ENCODE measurements at places on chromosomes 13 and 19.

- no peak for DNase-seq
These were observed 370.3 kb upstream of the ATXN8OS start for GRCh38 chr13:69737129-69737935.

- DNase-seq = no peak
These were observed 614.6 kb upstream of the SPRY2 start for GRCh38 chr13:80955501-80955900.

- no peak for DNase-seq
These were observed 34.4 kb upstream of the ZNF562 start for GRCh38 chr19:9709305-9709704.

- DNase-seq = no peak
These were observed 27.4 kb downstream of the CD177 start for GRCh38 chr19:43380771-43381386.

GRCh38 chr19:35346193-35347052 is 1.3 kb upstream of the FFAR1 start:
- peak; percentile 64 for DNase-seq

GRCh38 chr19:14059652-14060155 is 2.2 kb downstream of the PALM3 start:
- no peak for DNase-seq

- DNase-seq = no peak
These were observed 274.1 kb downstream of the COG6 start for GRCh38 chr13:39929583-39929982.

GRCh38 chr13:113060557-113061270 is 44.9 kb upstream of the F7 start:
- DNase-seq = no peak

DNA sequence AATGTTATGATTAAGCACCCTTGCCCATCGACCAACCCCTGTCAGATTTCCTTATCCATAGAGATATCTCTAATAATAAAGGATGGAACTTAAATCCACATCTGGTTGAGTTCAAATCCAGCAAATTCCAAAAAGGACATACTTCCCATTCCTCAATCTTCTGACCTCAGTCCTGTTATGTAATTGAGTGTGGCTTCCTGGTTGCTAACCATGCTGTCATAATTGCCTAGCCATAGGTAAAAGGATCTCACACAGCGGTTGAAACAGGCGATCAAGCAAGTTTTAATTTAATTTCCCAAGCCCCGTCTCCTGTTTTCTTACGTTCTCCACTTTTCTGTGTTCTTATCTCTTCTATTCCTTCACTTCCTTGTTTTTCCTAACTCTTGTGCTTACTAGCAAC is 550.3 kb downstream of the GPC6 start:
- no peak for DNase-seq

GRCh38 chr13:19672990-19673389 is 39.5 kb downstream of the MPHOSPH8 start:
- DNase-seq = no peak

GRCh38 chr19:43572171-43572588 is 3.1 kb downstream of the XRCC1 start:
- DNase-seq = no peak

GRCh38 chr13:111505175-111505777 is 184.8 kb downstream of the TEX29 start:
- DNase-seq = no peak

GRCh38 chr13:26370553-26370952 is 116.6 kb downstream of the CDK8 start:
- DNase-seq = no peak

GRCh38 chr19:1177322-1178114 is 3.5 kb upstream of the SBNO2 start:
- no peak for DNase-seq

GRCh38 chr19:33472691-33473652 is 48.6 kb downstream of the PEPD start:
- no peak for DNase-seq

- peak; percentile 47 for DNase-seq
These were observed 4.8 kb upstream of the ZNF253 start for GRCh38 chr19:19860756-19861390.

DNA sequence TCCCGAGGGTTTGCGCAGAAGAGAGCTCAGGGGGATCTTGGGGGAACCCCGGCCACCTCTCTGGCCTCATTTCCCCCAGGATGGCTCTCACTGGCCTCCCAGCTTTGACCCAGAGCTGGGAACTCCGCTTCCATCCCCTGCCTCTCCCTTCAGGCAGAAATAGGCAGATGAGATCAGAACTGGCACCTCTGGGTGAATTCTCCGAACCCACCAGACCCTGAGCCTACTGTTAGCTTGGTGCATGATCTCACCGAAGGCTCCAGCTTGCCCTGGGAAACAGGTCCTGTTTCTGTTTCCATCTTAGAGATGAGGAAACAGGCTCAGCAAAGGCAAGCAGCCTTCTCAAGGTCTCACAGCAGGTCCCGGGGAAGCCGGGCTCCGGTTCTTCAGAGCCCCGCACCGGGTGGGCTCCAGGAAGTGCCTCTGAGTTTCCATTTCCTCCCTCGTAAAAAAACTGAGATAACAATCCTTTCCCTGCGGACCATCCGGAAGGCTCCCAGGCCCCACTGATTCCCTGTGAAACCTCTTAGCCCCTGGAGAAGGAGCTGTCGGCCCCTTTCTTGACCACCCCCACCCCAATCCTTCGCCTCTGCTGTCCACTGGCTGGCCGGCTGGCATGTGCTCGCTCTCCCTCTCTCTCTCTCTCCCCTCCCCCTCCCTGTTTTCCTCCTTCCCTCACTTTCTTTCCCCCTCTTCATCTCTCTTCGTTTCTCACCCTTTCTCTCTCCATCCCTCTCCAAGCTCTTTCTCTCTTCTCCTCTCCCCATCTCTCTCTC is 2.1 kb downstream of the NECTIN2 start:
- no peak for DNase-seq

- no peak for DNase-seq
These were observed 101.3 kb downstream of the KCNRG start for GRCh38 chr13:50116430-50116973.

DNA sequence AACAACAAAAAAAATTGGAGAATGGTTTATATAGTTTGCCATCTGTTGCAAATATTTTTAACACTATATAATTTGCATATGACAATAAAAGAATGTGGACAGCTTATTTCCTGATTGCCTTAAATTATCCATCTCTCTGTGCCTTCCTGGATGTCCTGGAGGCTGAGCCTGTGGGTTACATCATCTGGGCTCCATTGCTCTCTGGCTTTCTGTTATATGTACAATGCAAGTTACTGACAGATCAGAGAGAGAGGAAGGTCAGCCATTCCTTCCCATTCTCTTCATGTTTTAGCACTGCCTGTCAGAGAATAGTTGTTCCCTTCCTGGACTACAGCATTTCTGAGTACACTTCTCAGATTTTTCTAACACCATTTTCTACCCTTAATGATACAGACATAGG is 758.3 kb upstream of the PCDH20 start:
- DNase-seq = no peak

DNA sequence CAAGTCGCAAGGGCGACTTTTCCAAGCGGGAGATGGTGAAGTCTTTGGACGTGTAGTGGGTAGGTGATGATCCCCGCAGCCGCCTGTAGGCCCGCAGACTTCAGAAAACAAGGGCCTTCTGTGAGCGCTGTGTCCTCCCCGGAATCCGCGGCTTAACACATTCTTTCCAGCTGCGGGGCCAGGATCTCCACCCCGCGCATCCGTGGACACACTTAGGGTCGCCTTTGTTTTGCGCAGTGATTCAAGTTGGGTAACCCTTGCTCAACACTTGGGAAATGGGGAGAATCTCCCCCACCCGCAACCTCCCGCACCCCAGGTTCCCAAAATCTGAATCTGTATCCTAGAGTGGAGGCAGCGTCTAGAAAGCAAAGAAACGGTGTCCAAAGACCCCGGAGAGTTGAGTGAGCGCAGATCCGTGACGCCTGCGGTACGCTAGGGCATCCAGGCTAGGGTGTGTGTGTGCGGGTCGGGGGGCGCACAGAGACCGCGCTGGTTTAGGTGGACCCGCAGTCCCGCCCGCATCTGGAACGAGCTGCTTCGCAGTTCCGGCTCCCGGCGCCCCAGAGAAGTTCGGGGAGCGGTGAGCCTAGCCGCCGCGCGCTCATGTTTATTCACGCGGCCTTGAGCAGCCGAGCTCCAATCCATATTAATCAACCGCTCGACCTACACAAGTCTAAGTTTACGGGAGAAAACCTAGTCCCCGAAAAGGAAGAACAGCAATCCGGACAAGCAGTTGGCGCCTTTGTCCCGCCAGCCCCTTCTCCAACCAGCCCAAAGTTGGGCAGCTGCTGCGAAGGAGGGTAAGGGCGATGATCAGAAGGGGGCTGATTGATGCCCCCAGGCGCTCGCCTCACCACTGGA is 9.9 kb downstream of the SOX21 start:
- DNase-seq = no peak

- no peak for DNase-seq
These were observed 2521.1 kb downstream of the PCDH9 start for GRCh38 chr13:64709079-64709478.

GRCh38 chr13:99501184-99501847 is at the start of gene TM9SF2:
TM9SF2 (plus strand) TSS chr13:99501472; CDS start chr13:99501607, 135 bp downstream.
- DNase-seq = peak; percentile 93

- DNase-seq = no peak
These were observed 91.3 kb downstream of the UQCRFS1 start for GRCh38 chr19:29121684-29122083.

GRCh38 chr13:102440259-102440936 is 38.5 kb upstream of the FGF14 start:
- DNase-seq = no peak

GRCh38 chr19:6617374-6617773 is 26.4 kb upstream of the CD70 start:
- DNase-seq = no peak

- DNase-seq = no peak
These were observed 30.1 kb upstream of the FFAR2 start for GRCh38 chr19:35417713-35418534.

GRCh38 chr19:532561-533363 is 1.2 kb downstream of the CDC34 start:
- peak; percentile 36 for DNase-seq

DNA sequence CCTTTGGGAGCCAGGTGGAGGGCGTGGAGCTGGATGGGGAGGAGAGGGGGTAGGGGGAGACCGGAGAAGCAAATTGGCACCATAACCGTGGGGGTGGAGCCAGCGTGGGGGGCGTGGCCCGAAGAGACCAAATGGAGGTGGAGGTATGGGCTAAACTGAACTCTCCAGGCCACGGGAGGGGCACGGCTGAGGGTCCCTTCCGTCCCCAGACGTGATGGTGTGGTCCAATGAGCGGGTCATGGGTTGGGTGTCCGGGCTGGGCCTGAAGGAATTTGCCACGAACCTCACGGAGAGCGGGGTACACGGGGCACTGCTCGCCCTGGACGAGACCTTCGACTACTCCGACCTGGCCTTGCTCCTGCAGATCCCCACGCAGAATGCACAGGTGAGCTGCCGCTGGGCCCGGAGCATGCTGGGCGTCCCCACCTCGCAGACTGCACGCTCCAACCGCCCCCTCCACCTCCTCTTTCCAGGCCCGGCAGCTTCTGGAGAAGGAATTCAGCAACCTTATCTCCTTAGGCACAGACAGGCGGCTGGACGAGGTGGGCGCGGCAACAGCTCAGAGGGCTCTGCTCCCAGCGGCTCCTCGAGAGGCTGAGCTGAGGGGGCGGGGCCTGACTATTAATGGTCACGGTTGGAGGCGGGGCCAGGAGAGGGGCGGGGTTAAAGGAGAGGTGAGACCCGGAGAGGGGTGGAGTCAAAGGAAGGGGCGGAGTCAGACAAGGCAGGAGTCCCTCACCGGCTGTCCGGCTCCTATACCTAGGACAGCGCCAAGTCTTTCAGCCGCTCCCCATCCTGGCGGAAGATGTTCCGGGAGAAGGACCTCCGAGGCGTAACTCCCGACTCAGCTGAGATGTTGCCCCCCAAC is 6.2 kb downstream of the HRC start:
- peak; percentile 74 for DNase-seq

DNA sequence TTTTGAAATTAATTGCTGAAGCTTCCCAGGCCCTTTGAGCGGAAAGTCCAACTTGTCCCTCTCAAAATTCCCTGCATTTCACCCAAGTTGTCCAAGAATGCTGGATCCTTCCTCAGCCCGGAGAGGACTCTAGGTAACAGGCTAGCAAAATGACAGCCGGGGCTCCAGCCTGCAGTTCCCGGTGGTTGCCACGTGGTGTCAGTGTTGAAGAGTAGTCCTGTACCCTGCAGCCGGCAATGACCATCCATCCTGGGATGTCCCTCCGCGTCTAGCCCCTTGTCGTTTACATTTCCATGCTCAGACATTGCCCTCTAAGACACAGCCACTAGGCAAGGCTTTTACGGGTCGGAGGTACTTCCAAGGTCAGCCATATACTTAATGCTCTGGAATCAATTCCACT is 31.4 kb upstream of the MTIF3 start:
- DNase-seq = no peak

GRCh38 chr13:113046883-113047244 is 58.7 kb upstream of the F7 start:
- no peak for DNase-seq

DNA sequence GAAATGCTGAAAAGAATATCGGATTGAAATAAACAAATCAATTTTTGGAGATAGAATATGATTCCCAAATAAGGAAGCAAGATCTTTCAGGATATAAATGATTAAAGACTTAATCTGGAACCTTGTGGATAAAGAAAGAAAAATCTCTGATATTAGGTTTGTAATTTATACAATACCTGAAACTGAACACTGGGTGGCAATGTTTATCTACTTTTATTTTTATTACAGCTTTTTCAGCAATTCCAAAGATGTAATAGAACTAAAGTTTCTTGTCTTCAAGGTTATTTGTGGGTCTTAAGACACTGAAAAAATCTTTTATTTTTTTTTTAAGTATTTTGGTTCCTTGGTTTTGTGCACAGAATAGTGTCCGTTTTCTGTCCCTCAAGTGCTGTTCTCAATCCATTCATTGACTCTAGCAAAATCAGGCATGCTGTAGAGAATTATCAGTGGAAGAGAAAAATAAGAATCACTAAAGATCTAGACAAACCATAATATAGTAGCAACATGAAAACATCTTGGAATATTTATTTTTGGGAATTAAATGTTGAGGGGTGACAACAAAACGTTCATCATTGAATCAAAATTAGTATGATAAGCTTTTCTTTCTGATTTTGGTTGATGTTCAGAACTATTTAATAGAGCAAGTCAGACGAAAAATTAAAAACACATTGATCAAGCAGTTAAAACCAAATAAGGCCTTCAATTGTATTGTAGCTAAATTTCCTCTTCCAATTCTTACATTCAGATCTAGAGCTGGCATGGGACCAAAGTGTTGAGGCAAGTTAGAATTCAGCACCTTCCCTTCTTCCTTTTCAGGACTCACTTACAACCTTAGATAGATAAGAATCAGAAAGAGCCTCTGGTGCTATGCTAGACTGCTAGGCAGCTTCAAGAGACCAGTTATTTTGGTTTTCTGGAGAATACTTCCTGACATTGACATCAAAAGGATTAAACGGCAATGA is 704.4 kb upstream of the PCDH20 start:
- DNase-seq = no peak

DNA sequence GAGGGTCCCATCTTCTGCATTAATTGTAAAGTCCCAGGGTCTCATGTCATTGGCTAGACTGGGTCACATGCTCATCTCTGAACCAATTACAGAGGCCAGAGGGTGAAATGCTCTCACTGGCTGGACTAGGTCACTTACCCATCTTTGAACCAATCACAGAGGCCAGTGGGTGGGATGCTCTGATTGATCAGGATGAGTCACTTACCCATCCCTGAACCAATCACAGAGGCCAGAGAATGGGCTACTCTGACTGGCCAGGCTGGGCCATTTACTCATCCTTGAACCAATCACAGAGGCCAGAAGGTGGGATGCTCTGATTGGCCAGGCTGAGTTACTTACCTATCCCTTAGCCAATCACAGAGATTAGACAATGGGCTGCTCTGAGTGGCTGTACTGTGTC is 5.3 kb downstream of the MISP start:
- peak; percentile 51 for DNase-seq

Data from stimulated activated CD4-positive, alpha-beta T cell treated with anti-CD3 and anti-CD28 coated beads, Interleukin-15, amount 100 ng/mL, for 48 hours (primary cell).